ENCODE measurements at places on chromosomes 3 and 15.

GRCh38 chr3:195563317-195563716 is 20.2 kb upstream of the PPP1R2 start:
- ATAC-seq: no peak

- no peak for ATAC-seq
Observed at GRCh38 chr15:81454024-81454423, 80.0 kb upstream of the TMC3 start.

DNA sequence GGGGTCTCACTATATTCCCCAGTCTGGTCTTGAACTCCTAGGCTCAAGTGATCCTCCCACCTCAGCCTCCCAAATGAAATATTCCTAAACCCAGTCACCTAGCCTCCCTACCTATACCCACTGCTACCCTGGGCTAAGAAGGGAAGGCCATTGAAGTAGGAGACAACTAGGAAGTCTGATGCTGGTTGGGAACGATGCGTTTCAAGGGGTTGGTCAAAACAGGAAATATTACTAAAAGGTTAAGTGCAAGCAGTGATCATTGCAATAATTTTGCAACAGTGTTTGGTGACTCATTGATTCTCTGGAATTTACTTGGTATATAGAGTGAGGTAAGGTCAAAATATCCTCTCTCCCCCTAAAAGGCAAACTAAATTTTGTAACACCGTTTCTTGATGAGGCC is 4.6 kb upstream of the UQCRC1 start:
- ATAC-seq: no peak

DNA sequence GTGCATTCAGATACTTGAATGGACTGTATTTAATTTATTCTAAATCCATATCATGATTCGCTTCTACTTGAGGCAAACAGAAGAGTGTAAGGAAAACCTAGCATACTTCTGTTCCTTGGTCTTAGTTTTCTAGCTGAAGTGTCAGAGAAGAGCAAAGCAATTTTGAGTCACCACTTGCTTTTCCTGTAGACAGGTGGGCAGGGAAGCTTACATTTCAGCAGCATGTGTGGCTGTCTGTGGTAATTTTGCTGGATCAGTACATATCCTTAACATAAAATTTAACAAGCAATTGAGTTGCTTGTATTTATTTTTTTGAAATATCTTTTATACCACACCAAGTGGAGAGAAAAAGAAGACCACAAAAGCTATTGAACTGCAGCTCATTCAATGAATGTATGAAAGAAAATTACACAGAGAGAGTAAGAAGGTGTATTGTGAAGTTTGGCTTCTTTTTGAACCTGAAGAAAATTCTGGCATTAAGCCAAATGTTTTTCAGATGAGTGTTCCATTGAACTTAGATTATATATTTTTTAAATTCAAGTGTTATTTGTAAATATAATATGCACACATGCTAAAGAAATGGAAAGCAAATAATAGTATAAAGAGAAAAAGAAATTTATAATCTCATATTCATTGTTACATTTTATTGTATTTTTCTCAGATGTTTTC is 747.6 kb downstream of the NAALADL2 start:
- ATAC-seq: no peak

DNA sequence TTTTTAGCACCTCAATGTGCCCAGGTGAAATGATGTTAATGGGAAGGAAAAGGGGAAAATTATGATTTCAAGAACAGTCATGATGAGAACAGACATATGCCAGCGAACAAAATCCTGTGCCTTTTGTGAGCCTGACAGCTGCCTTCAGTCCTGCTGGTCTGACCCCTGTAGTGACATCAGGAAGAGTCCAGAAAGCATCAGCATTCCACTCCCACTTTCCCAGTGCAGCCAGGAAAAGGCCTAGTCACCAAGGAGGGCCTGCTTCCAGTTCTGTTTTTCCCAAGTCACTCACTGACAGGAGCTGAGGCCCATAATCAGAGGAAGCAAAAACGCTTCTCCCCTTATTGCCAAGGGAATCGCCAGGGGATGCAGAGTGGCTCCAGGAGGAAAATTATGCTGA is 218.4 kb downstream of the ABHD5 start:
- no peak for ATAC-seq

- no peak for ATAC-seq
Observed at GRCh38 chr15:95448531-95449229, 881.8 kb upstream of the NR2F2 start.

DNA sequence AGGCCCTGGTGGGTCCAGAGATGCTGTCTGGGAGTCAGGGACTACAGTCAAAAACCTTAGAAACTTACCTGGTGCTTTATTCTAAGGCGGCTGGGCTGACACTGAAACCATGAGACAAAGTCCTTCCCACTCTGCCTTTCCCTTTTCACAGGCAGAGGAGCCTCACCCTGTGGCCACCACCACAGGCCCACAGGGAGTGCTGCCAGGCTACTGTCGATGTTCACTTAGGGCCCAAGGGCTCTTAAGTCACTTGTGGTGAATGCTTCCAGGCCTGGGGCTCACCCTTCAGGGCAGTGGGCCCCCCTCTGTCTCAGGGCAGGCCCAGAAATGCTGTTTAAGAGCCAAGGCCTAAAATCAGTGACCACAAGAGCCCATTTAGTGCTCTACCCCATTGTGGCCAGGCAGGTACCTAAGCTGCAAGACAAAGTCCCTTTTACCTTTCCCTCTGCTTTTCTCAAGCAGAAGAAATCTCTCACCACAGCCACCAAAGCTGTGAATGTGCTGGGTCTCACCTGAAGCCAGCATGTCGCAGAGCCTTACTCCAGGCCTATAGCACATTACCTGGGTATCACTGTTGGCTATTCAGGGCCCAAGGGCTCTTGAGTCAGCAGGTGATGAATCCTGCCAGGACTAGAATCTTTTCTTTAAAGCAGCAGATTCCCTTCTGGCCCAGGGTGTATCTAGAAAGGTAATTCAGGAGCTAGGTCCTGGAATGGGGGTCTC is 39.5 kb upstream of the GOLGA6B start:
- ATAC-seq: no peak

All from motor neuron (in vitro differentiated cells).